ENCODE measurements at places on chromosomes 11 and 22. TPM values are rescaled to one million over a fixed set of nuclear protein-coding genes. Genes with fewer than 3 reads are reported as not detected.
A peak's percentile ranks its signal among the peaks of the same experiment; 100 is the strongest.

- no peak overlapping the region for H3K4me3 ChIP-seq
- H3K27me3 ChIP-seq, result no peaks in the 10 kb centered on the region
- H3K36me3 ChIP-seq, result peaks cover 33% of the 10 kb centered on the region
- peaks cover 82% of the 10 kb centered on the region for H3K4me1 ChIP-seq
Measured at GRCh38 chr11:114154271-114155047, 94.9 kb downstream of the ZBTB16 start.

DNA sequence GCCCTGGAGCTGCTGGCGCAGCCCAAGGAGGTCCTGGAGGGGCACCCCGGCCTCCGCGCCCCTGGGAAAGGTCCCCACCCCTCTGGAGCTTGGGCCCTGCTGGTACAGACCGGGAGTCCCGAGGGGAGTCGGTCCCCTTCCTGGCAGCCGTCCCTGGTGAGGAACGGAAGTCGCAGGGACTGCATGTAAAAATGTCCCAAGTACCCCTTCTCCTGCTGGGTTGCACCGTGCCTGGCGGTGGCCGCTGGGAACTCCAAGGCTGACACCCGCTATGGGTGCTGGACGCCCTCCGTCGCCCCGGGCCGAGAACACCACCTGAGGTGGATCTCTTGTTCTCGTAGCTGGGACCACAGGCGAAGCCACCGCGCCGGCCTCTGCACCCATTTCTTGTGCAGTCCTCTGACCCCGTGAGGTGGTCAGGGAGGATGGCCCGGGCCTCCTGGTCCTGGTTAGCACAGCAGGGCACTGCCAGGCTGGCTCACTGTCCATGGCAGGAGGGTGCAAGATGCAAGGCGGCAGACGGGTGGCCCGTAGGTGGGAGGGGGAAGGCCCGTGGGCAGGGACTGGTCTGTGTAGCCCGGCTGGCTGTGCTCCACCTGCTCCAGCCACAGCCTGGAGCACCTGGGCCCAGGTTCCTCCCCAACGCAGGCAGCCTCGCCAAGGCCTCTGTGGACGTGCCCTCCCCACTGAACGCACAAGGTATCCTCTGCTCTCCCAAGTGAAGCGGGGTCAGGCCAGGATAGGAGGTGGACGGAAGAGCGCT, 165.2 kb downstream of the IGLL1 start:
- no peaks in the 10 kb centered on the region for H3K27me3 ChIP-seq
- no peak overlapping the region for H3K4me3 ChIP-seq
- no peak overlapping the region for H3K27ac ChIP-seq
- H3K36me3 ChIP-seq, result no peaks in the 10 kb centered on the region
- no peaks in the 10 kb centered on the region for H3K4me1 ChIP-seq

DEFB131B gene
- total RNA-seq, result not detected

SCGB1A1 gene
- 11.2 TPM for total RNA-seq

DNA sequence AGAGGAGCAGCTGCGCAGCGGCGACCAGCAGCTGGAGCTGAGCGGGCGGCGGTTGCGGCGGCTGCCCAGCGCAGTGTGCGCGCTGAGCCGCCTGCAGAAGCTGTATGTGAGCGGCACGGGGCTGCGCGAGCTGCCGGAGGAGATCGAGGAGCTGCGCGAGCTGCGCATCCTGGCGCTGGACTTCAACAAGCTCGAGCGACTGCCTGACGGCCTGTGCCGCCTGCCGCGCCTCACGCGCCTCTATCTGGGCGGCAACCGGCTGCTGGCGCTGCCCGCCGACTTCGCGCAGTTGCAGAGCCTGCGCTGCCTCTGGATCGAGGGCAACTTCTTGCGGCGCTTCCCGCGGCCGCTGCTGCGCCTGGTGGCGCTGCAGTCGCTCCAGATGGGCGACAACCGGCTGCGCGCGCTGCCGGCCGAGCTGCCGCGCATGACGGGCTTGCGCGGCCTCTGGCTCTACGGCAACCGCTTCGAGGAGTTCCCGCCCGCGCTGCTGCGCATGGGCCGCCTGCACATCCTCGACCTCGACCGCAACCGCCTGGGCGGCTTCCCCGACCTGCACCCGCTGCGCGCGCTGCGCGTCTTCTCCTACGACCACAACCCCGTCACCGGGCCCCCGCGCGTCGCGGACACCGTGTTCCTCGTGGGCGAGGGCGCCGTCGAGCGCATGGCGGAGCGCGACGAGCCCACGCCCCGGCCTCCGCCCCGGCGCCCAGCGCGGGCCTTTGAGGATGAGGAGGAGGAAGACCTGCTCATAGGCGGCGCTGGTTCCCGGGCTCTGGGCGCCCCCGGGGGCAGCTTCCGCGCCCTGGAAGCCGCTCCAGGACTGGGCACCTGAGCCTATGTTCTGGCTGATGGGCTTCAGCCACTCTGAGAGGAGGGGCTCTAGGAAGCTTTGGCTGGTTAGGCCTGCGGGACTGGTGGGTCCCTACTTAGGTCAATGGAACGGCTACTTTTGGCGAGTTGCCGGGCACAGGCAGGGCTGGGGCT, 787 bp downstream of the LRRC10B start:
- DNase-seq, result peak; percentile 96
- H3K27ac ChIP-seq, result peak overlapping the region; percentile 9
- peak overlapping the region; percentile 46 for H3K4me3 ChIP-seq
- peaks cover 18% of the 10 kb centered on the region for H3K4me1 ChIP-seq
- H3K27me3 ChIP-seq, result peaks cover 54% of the 10 kb centered on the region

DNA sequence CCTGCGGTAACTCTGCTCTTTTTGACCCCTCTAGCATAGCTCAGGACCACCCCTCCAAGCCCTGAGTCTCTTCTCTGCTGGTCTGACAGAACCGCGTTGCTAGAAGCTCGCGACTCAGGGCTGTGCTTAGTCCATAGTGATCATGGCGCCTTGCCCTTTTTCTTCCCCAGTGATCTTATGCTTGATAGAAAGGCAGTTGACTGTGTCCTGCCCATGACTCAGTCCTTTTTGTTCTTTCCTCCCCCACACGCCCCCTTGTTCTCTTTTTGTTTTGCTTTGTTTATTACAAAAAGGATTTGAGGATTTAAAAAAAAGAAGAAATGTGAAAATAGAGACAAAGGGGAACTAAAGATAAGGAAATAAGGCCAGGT, 17.5 kb downstream of the IL17RA start:
- peaks cover 97% of the 10 kb centered on the region for H3K36me3 ChIP-seq
- H3K4me1 ChIP-seq, result no peaks in the 10 kb centered on the region
- H3K27ac ChIP-seq, result no peak overlapping the region
- no peak overlapping the region for H3K4me3 ChIP-seq
- DNase-seq, result no peak

SCARF2 gene
- total RNA-seq, result 15.8 TPM

DNA sequence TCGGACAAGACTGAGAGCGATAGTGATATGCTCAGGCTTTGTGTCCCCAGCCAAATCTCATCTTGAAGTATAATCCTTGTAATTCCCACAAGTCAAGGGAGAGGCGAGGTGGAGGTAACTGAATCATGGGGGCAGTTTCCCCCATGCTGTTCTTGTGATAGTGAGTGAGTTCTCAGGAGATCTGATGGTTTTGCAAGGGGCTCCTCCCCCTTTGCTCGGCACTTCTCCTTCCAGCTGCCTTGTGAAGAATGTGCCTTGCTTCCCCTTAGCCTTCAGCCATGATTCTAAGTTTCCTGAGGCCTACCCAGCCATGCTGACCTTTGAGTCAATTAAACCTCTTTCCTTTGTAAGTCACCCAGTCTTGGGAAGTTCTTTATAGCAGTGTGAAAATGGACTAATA, 7.5 kb upstream of the FOLR2 start:
- H3K4me3 ChIP-seq, result no peak overlapping the region
- no peaks in the 10 kb centered on the region for H3K27me3 ChIP-seq
- no peaks in the 10 kb centered on the region for H3K36me3 ChIP-seq

DNA sequence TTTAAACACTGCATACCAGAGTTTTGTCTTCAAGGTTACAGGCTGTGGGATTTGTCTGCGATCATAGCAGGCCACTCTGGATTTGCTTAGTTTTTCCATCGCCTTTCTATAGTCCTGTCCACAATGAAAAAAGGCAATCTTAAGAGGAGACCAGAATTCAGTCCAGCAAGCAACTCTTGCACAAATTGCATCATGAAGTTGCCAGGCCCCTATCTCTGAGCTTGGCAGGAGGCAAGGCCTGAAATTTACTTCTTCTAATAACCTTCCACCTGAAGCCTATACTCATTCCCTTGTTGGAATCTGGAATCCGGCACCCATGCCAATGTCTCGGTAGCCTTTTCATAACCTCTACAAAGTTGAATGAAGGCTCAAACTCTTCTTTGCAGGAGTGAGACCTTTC, 100.1 kb downstream of the NAV2 start:
- H3K4me3 ChIP-seq, result no peak overlapping the region
- no peak overlapping the region for H3K27ac ChIP-seq
- no peaks in the 10 kb centered on the region for H3K27me3 ChIP-seq
- H3K36me3 ChIP-seq, result no peaks in the 10 kb centered on the region
- DNase-seq, result no peak

DNA sequence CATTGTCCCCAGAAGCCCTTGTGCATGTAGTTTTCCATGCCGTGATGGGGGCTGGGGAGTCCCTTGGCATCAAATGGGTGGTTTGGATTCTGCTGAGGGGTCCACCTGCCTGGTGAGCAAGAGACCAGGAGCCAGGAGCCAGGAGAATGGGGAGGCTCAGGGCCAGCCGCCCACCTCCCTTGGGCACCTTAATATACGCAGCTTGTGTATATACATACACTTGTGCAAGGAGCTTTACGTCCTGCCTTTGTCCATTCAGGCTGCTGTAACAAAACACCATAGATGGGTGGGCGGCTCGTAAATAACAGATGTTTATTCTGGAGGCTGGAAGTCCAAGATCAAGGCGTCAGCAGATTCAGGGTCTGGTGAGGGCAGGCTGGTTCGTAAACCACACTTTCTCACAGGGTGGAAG, 62.5 kb downstream of the SMIM38 start:
- no peak overlapping the region for H3K4me3 ChIP-seq
- H3K4me1 ChIP-seq, result no peaks in the 10 kb centered on the region
- no peak overlapping the region for H3K27ac ChIP-seq
- no peak for DNase-seq

GRCh38 chr11:77705195-77705875, 67.7 kb upstream of the CLNS1A start:
- H3K36me3 ChIP-seq, result peaks cover 30% of the 10 kb centered on the region
- H3K27ac ChIP-seq, result no peak overlapping the region
- H3K4me1 ChIP-seq, result no peaks in the 10 kb centered on the region
- no peaks in the 10 kb centered on the region for H3K27me3 ChIP-seq
- no peak overlapping the region for H3K4me3 ChIP-seq

DNA sequence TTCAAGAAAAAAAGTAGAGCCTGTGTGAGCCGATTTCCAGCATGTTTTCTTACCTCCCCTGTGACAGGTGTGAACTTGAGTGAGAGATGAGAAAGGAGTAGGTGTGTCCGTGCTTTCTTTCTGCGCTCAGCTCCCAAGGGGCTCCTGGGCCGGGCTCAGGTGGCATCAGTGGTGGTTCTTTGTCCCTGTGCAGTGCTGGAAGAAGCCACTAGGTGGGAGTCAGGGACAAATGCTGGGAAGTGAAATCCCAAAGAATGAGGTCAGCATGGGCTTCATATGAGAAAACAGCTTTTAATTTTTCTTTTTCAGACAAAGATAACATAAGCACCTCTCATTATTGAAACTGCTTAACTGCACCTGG, 57.8 kb downstream of the PPFIBP2 start:
- H3K36me3 ChIP-seq, result no peaks in the 10 kb centered on the region
- H3K4me3 ChIP-seq, result no peak overlapping the region
- no peaks in the 10 kb centered on the region for H3K27me3 ChIP-seq
- H3K4me1 ChIP-seq, result peaks cover 52% of the 10 kb centered on the region
- DNase-seq, result peak; percentile 79
- H3K27ac ChIP-seq, result peak overlapping the region; percentile 86

DNA sequence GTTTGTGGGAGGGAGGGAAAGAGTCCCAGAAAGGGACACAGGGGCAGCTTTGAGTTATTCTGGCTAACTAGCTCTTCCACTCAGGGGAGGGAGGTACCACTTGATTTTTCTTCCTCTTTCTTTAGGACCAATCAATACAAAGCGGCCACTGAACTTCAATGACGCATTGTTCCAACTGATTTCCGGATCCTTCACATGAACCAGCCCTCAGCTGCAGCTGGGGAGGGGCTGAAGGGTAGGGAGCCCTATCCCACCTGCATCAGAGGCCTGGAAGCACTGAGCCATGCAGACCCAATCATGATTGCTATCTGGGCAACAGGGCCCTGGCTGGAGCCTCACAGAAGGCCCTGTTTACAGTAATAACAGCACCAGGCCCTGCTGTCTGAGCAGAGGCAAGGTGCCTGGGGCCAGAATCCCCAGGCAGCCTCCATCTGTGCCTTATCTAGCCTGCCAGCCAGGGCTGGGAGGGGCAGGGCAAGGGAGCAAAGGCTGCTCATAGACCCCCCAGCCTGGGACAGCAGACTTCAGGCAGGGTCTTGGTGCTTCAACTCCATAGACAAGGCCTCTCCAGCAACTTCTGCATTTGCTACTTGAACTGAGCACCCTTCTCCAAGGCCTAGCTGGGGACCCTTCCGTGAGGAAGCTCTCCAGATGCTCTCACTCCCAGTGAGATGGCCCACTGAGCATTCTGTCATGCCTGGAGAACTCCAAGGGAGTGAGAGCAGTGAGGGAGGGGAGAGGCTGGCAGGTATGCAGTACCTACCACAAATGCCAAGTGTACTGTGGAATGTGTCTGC, 22.5 kb downstream of the CLPB start:
- no peaks in the 10 kb centered on the region for H3K27me3 ChIP-seq
- H3K4me1 ChIP-seq, result peaks cover 32% of the 10 kb centered on the region

GRCh38 chr11:37456746-37457145, 858.7 kb upstream of the RAG2 start:
- H3K4me1 ChIP-seq, result no peaks in the 10 kb centered on the region
- DNase-seq, result no peak
- H3K27ac ChIP-seq, result no peak overlapping the region
- H3K4me3 ChIP-seq, result no peak overlapping the region
- no peaks in the 10 kb centered on the region for H3K27me3 ChIP-seq

DNA sequence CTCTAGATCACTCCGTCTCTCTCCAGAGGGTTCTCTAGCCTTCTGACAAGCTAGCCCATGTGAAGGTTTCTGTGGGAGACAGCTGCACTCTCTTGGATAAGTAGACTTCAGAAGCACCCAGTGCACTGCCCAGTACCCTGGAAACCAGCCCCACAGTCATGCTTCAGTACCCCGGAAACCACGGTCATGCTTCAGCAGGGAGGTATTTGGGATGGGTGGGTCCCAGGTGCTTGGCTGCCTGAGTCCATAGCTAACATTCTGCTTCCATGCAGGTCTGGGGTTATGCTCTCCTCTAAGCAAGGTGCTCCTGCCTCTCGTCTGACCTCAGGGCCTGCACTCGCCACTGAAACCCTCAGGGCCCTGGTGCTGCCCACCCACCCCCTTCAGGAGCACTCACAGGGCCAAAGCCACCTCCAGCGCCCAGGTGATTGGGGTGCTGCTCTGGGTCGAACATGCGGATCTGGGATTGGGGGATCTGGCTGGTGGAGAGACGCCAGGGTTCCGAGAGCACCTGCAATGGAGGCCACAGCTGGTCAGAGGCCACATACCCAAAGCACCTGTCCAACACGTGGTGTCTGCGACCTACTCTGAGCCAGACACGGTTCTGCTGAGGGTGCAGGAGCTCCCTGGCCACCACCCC, 7.3 kb upstream of the SYCE3 start:
- peaks cover 23% of the 10 kb centered on the region for H3K36me3 ChIP-seq
- H3K4me3 ChIP-seq, result no peak overlapping the region

GRCh38 chr11:134226806-134227325, 2.4 kb downstream of the VPS26B start:
- peaks cover 76% of the 10 kb centered on the region for H3K4me1 ChIP-seq
- H3K27me3 ChIP-seq, result no peaks in the 10 kb centered on the region
- no peak for DNase-seq

- H3K36me3 ChIP-seq, result no peaks in the 10 kb centered on the region
- H3K4me3 ChIP-seq, result no peak overlapping the region
- DNase-seq, result no peak
- H3K27ac ChIP-seq, result no peak overlapping the region
- no peaks in the 10 kb centered on the region for H3K27me3 ChIP-seq
Measured at GRCh38 chr11:17263769-17264168, 12.8 kb upstream of the NUCB2 start.

SORL1 gene
- total RNA-seq, result 19.2 TPM

All from stomach (tissue), 19 donors.